Heart left ventricle (tissue), 16 donors: ENCODE measurements at places on chromosomes 2 and 18. TPM values are rescaled to one million over a fixed set of nuclear protein-coding genes. Genes with fewer than 3 reads are reported as not detected.

- no peaks in the 10 kb centered on the region for H3K27me3 ChIP-seq
- peaks cover 26% of the 10 kb centered on the region for H3K36me3 ChIP-seq
- no peak overlapping the region for H3K4me3 ChIP-seq
- H3K27ac ChIP-seq: no peak overlapping the region
- H3K4me1 ChIP-seq: peaks cover 5% of the 10 kb centered on the region
Observed at GRCh38 chr2:190891372-190891771, 10.8 kb downstream of the GLS start.

- no peak overlapping the region for H3K27ac ChIP-seq
- no peaks in the 10 kb centered on the region for H3K36me3 ChIP-seq
- no peak for DNase-seq
- no peaks in the 10 kb centered on the region for H3K27me3 ChIP-seq
- H3K4me1 ChIP-seq: no peaks in the 10 kb centered on the region
Observed at GRCh38 chr18:66742832-66743231, 138.9 kb upstream of the CDH19 start.

The SNTG2 gene
- 1.2 TPM for total RNA-seq

The SERPINB11 gene
- total RNA-seq: not detected

The WDR12 gene
- 45.2 TPM for total RNA-seq

The CXCR4 gene
- total RNA-seq: 21.3 TPM

The CCDC121 gene
- total RNA-seq: 5.4 TPM
